Fibroblast of skin of left biceps (primary cell): ENCODE measurements at places on chromosomes 7 and 10.

- no peak for DNase-seq
Observed at GRCh38 chr10:112208997-112209396, 25.4 kb upstream of the GPAM start.

DNA sequence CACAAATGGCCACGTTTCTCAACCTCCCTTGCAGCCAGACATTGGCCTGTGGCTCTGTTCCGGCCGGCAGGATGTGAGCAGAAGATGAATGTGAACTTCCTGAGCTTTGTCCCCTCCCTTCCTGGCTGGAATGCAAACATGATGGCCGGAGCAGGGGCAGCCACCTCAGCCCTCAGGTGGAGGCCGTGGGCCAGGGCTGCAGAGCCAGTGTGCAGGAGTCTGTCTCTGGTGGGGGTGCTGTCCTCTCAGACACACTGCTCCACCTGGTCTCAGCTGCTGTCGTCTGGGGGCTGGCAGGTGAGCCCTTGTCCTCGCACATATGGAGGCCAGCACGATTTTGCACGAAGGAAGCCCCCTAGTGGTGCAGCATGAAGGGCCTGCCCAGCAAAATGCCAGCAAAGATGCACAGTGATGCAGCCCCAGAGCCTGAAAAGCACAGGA lies 25.3 kb upstream of the PWWP2B start:
- no peak for DNase-seq

GRCh38 chr7:10343108-10343507 lies 630.6 kb upstream of the PHF14 start:
- DNase-seq = no peak

DNA sequence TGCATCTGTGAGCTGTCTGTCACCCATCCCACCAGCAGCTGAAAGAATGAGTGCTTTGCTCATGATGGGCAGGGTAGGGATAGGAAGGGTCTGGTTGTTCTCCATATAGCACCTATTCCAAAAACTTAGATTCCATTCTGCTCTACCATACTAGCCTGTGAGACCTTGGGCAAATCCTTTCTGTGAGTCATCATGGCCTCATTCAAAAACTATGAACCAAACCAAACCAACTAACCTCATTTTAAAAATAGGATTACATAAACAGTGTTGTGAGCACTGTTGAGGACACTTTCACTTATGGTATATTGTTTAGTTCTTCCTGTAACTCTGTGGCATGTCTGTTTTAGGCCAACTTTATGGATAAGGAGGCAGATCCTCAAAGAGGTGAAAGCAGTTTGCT lies 30.9 kb upstream of the STEAP4 start:
- DNase-seq = no peak

DNA sequence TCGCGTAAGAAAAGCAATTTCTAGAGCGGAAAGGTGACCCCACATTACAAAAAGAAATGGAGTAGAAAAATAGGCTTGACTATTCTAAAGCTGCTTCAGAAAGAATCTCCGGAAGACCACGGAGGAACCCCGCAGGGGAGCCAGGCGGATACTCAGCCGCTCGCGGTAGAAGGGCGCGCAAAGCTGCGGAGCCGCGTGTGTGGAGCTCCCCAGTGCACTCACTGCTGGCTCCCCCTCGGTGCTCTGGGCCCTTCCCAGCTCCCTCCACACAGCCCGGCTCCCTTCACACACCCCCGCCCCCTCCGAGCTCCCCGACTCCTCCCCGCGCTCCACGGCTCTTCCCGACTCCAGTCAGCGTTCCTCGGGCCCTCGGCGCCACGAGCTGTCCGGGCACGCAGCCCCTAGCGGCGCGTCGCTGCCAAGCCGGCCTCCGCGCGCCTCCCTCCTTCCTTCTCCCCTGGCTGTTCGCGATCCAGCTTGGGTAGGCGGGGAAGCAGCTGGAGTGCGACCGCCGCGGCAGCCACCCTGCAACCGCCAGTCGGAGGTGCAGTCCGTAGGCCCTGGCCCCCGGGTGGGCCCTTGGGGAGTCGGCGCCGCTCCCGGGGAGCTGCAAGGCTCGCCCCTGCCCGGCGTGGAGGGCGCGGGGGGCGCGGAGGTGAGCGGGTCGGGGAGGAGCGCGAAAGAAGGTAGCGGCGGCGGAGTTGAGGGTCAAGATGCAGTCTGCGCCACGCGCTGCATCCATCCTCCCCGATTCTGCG lies at the start of gene STEAP2:
Gene STEAP2 (plus strand): TSS at position 350 of the 758 bp plus-strand sequence. CDS start 13,343 bp downstream, outside the sequence.
- peak; percentile 87 for DNase-seq

DNA sequence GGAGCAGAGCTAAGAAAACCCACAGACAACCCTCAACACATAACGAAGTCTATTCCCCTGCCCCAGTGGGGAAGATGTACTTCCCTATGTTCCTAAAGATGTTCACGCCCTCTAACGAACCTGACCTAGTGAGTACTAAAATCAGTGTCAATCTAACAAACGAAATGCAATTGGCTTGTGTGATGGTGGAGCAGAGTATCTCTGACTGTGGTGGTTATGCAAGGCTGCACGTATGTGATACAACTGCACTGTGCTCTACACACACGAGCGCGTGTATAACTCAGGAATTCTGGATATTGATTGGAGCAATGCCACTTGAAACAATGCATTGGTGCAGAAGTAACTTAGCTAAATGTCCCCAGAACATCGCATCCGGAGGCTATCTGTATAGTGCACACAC lies 1.3 kb downstream of the ANKRD16 start:
- DNase-seq = no peak

- no peak for DNase-seq
Observed at GRCh38 chr10:29921071-29921446, 138.3 kb downstream of the JCAD start.

GRCh38 chr7:51633596-51633995 lies 317.0 kb upstream of the COBL start:
- no peak for DNase-seq

- DNase-seq = no peak
Observed at GRCh38 chr7:82275342-82275741, 168.2 kb downstream of the CACNA2D1 start.

- DNase-seq = no peak
Observed at GRCh38 chr10:123331438-123331837, 177.2 kb downstream of the BUB3 start.

- DNase-seq = no peak
Observed at GRCh38 chr7:143003393-143004051, 23.4 kb downstream of the OR9A2 start.
